AG08396 (cell line): ENCODE measurements at places on chromosomes 5 and 9.

GRCh38 chr5:61366497-61367240 is 34.6 kb downstream of the ZSWIM6 start:
- DNase-seq: no peak

GRCh38 chr9:136608348-136609159 is 54.2 kb upstream of the EGFL7 start:
- no peak for DNase-seq

DNA sequence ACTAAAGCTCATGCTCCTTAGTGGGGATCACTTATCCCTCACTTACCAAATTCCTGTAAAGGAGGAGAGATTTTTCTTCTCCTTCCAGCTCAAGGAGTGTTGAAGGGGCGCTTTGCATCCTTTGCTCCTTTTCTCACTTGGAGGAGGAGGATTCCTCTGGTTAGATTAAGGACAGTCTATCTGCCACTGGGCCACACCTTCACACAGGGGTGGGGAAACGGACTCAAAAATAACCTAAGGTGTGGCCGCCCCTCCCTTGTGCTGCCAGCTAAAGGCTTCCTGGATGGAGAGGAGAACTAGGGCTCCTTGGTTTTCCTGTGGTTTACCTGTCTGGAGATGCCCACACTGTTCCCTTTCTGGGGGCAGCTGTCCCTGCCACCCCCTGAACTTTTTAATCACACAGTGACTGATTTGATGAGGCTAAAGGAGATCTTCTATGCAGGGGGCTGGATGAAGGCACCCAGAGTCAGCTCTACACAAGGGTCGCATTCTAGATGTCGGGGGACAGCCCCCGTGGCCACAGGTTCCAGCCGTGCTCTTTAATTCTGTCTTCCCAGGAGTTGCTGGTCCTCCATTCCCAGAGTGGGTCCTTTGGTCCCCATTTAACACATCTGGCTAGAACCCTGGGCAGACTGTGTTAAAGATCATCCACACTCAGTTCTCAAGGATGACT is 14.4 kb downstream of the GLRX start:
- no peak for DNase-seq

DNA sequence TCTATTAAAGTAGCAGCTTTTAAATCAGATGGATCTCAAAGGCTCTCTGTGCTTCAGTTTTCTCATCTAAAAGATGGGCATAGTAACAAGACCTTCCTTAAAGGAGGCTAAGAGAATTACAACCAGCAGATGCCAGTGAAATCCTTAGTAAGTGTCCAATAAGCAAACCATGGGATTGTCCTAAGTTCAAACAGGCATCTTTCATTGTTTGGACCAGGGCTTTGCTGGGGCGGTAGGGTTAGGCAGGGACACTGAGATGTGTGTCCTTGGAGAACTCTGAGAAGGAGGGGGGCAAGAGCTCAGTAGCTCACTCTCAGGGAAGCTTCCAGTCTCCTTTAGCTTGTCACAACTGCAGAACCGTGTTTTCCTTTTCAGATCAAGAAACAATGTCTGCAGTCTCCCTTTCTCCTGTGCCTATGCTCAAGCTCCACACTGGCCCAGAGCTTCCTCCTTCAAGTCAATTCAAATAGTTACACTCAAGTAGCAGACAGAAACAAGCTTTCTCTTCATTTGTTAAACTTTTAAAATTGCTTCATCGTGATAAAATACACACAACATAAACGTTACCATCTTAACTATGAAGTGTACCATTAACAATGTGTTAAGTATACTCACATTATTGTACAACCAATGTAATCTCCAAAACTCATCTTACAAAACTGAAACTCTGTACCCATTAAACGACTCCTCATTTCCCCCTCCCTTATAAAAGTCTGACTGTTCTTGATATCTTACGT is 216.2 kb downstream of the PIK3R1 start:
- no peak for DNase-seq

DNA sequence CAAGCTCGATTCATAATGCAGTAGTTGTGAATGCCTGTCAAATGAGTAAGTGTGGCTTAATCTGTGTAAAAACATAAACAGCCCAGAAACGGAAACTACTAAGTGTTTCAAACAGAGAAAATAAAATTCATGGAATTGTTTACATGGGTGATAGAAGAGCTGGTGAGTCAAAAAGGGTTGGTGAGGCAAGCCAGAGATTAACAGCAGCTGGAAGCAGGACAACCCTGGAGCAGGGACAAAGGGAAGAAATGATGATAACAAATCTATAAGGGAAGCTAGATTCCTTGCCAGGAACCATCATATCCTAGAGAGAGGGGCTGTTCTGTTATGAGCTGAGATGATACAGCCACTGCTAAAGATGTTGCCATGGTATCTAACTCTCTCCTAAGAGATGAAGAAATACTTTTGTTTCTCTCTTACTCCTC is 18.0 kb upstream of the PRR16 start:
- peak; percentile 72 for DNase-seq

- no peak for DNase-seq
Observed at GRCh38 chr5:80466669-80467485, 21.0 kb upstream of the FAM151B start.

DNA sequence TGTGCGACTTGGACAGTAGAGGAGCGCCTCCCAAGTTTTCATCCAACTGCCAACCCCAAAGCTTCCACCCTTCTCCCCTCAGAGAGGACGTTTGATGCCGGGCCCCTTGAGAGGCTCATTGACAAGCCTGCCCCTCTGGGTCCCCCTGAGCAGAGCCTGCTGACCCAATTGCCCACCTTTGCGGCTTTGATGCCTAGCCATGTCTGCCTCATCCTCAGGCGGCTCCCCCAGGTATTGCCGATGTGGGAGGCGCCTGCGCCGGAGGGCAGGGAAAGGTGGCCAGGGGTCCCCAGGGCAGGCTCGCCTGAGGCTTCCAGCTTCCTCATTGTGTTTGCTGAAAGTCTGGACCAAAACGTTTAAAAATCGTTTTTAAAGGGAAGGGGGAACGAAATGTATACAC is 1.4 kb downstream of the ODF2 start:
- DNase-seq: no peak

- DNase-seq: no peak
Observed at GRCh38 chr9:115712981-115713380, 440.6 kb upstream of the PAPPA start.

DNA sequence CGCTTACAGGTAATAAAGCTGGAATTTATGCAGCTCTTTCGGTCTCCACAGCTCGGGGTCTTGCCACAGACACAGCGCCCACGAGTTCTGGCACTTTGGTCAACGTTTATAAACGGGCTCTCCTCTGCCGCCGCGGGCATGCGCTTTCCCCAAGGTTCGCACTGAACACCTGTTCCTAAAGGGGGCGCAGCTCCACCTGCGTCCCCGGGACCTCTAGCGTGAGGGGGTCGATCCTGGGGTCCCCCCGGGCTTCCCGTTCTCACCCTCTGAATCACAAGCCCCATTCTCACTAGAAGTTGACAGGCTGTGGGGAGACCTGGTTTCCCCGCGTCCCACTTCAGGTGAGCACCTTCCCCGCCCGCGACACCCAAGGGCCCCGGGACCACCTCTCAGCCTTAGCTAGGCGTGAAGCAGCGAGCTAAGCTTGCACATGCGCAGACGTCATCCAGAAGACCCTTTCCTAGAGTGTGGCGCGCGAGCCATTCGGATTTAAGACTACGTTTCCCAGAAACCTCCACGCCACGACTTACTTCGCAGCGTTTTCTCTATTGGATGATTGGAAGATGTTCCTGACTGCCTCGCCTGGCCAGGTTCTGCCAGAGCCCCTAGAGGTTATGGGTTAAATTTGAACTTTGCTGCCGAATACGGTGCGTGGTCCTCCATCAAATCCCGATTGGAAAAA is 21.3 kb upstream of the ZNF782 start:
- DNase-seq: peak; percentile 60

DNA sequence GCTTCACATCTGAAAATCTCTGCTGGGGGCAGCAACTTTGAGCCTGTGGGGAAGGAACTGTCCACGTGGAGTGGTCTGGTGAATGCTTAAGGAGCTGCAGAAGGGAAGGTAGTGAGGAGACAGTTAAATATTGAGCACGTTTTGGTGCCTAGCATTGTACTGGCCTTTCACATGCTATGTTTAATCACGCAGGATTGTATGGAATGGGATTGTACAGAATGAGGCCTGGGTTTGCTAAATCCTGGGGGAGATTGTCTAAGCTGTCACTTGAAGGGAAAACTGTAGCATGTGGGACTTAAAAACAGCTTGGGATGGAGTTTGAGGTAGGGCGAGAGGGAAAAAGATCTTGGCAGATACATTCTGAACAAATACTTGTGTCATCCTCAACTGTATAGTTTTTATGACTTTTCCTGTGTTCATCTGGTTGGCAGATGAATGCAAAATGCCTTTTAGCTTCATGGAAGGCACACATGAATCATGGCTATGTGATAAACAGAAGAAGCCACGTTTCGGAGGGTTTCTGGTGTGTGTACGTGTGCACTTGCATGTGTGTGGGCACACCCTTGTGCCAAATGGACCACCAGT is 106.6 kb downstream of the TMC1 start:
- DNase-seq: no peak

DNA sequence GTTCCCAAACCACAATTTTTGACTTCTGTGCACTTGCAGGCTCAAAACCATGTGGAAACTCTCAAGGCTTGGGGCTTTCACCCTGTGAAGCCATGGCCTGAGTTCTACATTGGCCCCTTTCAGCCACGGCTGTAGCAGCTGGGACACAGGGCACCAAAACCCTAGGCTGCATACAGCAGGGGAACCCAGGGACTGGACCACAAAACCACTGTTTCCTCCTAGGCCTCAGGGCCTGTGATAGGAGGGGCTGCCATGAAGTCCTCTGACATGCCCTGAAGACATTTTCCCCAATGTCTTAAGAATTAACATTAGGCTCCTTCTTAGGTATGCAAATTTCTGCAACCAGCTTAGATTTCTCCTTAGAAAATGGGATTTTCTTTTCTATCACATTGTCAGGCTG is 312.1 kb upstream of the TUSC1 start:
- no peak for DNase-seq

DNA sequence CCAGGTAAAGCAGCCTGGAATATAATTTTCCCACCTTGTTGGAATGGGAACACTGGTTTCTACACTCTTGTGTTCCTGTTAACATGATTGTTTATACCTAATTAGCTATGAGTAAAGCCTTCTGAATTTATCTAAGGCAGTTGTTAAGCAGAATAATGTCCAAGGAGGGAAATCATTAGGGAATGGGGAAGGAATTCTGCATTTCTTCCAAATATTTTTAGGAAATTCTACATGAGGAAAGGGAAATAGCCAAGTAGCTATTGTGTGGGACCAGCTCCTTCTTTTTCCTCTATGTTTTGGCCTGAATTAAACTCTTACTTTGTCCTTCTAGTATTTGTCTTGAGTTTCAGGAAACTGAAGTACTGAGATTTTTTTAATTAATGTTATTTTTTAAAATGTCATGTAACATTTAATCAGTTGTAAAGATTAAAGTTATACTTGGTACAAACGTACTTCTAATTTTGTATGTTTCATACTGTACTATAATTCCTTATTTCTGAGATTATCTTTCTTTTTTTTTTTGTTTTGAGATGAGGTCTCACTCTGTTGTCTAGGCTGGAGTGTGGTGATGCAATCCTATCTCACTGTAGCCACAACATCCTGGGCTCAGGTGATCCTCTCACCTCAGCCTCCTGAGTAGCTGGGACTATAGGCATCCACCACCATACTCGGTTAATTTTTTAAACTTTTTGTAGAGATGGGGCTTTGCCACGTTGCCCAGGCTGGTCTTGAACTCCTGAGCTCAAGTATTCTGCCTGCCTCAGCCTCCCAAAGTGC is 28.5 kb downstream of the ANKDD1B start:
- DNase-seq: no peak

DNA sequence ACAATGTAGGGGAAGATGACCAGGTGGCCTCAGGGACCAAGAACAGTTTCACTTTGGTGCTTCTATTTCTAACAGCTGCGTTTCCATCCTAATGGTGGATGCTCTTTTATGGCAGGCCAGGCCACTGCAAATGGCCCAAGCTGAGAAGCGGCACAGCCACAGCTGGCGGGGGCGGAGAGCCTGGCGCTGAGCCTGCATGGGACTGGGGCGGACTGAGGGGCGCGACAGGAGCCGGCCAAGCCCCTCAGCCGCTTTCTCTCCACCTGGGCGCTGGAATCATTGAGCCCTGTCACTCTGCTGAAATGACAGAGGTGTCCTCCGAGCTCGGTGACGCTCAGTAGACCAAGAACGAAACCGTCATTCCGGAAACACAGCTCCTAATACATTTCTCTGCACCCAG is 317.3 kb upstream of the PDE4D start:
- no peak for DNase-seq

DNA sequence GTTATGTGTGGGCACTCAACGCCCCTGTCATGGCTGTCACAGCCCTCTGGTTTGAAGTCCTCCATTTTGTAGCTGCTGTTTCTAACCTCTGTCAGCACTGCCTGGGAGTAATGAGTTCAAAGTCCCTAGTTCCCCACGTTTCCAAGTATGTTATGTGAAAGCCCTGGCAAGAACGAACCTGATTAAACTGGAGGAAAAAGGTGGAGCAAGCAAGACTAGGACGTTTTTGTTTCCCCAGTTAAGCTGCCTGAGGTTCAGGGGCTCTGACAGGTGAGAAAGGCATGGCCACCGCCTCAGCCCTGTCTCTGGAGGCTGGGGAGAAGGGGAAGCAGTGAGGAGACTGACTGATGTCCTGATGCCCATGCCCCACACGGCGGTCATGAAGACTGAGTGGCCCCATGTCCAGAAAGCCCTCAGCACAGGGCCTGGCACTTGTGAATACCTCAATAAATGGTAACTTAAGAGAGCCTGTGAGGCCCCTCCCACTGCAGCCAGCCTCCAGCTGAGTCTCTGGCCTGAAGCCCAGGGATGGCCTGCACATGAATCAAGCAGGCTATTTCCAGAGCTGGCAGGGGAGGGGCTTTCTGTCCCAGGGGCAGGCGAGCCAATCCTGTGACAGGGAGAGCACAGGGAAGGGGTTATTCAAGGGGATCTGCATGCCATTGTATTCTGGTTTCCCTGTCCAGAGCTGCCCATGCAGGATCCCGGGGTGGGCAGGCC is 61.8 kb downstream of the PFDN1 start:
- DNase-seq: peak; percentile 88

DNA sequence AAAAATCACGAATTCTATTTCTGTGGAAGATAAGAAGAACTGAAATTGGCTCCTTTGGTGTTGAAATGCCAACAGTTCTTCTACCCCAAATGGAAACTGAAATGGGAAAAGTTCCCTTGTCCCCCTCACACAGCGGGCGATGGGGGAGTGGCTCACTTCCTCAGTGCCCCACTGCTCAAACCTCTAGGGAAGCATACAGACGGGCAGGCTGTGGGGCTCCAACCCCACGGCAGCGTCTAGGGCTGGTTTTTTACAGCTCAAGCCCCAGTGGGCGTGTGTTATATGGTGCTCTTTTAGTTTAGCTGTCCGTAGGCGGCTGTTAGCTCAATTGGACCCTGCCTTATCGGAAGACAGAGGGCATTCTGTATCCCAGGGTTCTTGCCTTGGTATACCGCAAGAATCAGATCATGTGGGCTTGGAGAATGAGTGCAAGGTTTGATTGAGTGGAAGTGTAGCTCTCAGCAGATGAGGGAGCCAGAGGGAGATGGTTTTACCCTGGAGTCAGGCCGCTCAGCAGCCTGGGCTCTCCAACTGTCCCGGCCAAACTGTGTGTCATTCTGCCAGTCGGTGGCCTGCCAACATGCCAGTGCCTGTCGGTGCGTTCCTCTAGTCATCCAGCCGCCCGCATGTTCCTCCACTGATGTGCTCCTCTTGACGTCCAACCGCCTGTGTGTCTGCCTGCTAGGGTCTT is 166.3 kb upstream of the ZNF608 start:
- no peak for DNase-seq
